ENCODE measurements at places on chromosomes 1 and 21. TPM values are rescaled to one million over a fixed set of nuclear protein-coding genes. Genes with fewer than 3 reads are reported as not detected.

DNA sequence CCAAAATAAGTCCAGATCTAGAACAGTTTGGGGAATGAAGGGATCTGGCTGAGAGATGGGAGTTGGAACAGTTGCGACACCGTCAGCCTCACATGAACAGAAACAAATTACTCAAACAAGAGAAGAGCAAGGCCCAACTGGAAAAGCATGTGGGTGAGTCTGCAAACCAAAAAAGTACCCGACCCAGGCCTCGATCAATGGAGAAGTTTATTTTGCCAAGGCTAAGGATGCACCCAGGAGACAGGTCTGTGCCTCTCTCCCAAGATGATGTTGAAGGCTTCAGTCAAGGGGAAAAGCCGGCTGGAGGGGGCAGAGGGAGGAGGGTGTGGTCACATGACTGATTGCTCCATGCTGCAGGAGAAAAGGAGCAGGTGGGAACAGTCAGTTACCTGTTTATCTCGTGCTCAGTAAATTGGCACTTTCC lies 42.3 kb downstream of the KRTAP10-1 start:
- H3K27me3 ChIP-seq = peaks cover 7% of the 10 kb centered on the region
- H3K4me3 ChIP-seq = no peak overlapping the region
- no peak for DNase-seq
- no peaks in the 10 kb centered on the region for H3K36me3 ChIP-seq
- H3K27ac ChIP-seq = no peak overlapping the region
- no peaks in the 10 kb centered on the region for H3K4me1 ChIP-seq

Gene S100A10
- total RNA-seq = 190 TPM

DNA sequence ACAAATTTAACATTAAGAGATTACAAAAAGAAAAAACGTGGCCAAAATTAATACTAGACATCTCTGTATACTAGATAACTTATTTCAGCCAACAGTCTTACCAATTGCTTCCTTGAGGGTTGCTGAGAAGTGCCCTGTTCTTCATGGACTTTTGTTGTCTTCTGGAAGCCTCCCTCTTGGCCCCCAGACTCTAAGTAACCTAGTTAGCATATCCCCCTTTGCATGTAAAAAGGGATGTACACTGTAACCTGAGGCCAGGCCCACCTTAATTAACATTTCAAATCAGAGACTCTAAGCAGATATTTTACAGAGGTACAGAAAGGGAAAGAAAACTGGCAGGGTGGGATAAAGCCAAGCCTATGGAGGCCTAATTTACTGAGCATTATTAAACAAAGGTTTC lies 1047.3 kb downstream of the ADGRL2 start:
- H3K27me3 ChIP-seq = no peaks in the 10 kb centered on the region
- H3K27ac ChIP-seq = no peak overlapping the region
- no peaks in the 10 kb centered on the region for H3K36me3 ChIP-seq

Gene UBE2U
- total RNA-seq = not detected

Gene PLPPR4
- total RNA-seq = 0.23 TPM

Gene TGFB2
- total RNA-seq = 1.3 TPM

DNA sequence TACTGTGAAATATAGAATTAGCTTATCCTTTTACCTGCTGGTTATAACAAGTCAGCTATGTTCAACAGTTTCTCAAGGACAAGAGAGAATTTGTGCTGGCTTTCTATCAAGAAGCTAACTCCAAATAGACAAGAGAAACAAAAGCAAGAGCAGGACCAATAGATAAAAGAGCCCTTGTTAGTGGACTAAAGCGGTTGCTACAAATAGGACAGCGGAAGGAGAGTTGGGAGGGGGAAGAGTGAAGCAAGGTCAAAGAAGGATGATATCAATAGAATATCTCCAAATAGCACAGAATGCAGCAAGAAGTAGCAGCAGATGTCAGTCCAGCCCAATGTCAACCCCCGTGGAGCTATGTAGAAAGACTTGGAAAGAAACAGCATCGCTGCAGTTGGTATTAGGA lies 53.0 kb upstream of the AKT3 start:
- no peaks in the 10 kb centered on the region for H3K4me1 ChIP-seq
- H3K27ac ChIP-seq = no peak overlapping the region
- no peak overlapping the region for H3K4me3 ChIP-seq
- H3K27me3 ChIP-seq = no peaks in the 10 kb centered on the region

DNA sequence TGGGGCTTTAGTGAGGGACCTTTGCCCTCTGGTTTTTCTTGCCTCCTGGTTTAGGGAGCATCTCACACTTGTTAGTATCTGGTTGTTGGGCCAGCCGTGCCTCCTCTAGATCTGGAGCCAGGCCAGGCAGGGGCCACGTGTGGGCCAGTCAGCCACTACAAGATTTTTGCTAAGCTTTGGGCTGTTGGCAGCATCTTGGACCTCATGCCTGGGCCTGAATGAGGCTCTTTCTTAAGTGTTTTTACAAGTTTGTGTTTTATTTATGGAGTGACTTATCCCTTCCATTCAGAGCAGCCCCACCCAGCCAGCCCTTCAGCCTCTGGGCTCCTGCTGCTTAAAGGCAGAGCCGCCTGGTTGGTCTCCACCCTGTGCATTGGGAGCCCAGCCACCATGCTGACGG lies 1.6 kb upstream of the SH3BGRL3 start:
- H3K4me3 ChIP-seq = no peak overlapping the region
- H3K4me1 ChIP-seq = peaks cover 38% of the 10 kb centered on the region
- H3K27me3 ChIP-seq = no peaks in the 10 kb centered on the region
- H3K36me3 ChIP-seq = no peaks in the 10 kb centered on the region
- DNase-seq = no peak
- H3K27ac ChIP-seq = no peak overlapping the region

DNA sequence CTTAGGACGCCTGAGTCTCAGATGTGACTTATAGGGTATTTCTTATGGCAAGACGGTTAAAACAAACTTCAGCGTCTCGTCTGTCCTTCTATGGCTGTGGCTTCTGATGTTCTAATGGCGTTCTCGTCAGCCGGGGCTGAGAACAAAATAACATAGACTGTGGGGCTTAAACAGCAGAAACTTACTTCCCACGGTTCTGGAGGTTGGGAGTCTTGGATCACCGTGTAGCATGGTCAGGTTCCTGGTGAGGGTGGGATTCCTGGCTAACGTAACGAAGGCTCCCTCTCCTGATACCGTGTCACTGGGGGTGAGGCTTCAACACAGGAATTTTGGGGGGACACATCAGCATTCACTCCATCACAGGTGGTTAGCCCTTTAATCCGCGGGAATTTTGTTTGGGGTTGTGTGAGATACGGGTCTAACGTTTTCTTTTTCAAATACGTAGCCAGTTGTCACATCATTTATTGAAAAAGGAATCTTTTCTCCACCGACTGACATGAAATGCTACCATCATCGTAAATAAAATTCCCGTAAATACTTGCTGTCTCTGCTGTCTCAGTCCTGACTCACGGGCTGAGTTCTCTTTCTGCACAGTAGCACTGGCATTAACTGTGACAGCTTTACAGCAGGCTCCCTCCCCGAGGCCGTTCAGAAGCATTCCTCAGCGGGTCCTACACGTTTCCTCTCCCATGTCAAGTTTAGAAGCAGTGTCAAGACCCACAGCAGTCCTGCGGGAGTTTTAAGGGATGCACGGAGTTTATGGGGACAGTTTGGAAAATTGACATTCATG lies 8.1 kb upstream of the POFUT2 start:
- DNase-seq = peak; percentile 47
- no peak overlapping the region for H3K4me3 ChIP-seq
- H3K27me3 ChIP-seq = no peaks in the 10 kb centered on the region
- peak overlapping the region; percentile 94 for H3K27ac ChIP-seq
- H3K4me1 ChIP-seq = peaks cover 38% of the 10 kb centered on the region

All from adrenal gland (tissue), 19 donors.